ENCODE measurements at places on chromosomes 11 and 22.
A peak's percentile ranks its signal among the peaks of the same experiment; 100 is the strongest.

- H3K4me3 ChIP-seq: peak overlapping the region; percentile 74
- peaks cover 42% of the 10 kb centered on the region for H3K4me1 ChIP-seq
- peak overlapping the region; percentile 89 for H3K27ac ChIP-seq
- H3K36me3 ChIP-seq: no peaks in the 10 kb centered on the region
Measured at GRCh38 chr11:119339589-119340334, 921 bp downstream of the C1QTNF5 start.

- no peak overlapping the region for H3K4me3 ChIP-seq
- H3K36me3 ChIP-seq: no peaks in the 10 kb centered on the region
- H3K27ac ChIP-seq: no peak overlapping the region
- H3K27me3 ChIP-seq: no peaks in the 10 kb centered on the region
Measured at GRCh38 chr22:16949561-16949960, 58.5 kb downstream of the GAB4 start.

DNA sequence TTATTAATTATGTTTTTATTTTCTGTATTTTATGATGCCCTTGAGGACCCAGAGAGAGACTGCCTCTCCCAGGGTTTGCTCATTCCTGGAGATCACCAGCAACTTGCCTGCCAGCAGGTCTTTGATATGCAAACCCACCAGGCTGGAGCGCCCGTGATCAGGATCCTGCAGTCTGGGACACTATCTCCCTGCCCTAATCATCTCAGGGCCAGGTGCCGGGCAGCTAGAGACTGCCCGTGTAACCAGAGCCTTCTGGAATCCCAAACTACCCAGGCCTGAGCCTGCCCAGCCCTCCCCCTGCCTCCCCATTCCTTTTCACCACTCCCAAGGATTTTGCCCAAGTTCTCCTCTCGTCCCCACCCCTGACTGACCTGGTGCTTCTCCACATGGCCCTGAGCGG lies 52.2 kb upstream of the B3GAT1 start:
- H3K27me3 ChIP-seq: no peaks in the 10 kb centered on the region
- H3K36me3 ChIP-seq: no peaks in the 10 kb centered on the region
- DNase-seq: no peak
- H3K4me3 ChIP-seq: no peak overlapping the region
- no peak overlapping the region for H3K27ac ChIP-seq

DNA sequence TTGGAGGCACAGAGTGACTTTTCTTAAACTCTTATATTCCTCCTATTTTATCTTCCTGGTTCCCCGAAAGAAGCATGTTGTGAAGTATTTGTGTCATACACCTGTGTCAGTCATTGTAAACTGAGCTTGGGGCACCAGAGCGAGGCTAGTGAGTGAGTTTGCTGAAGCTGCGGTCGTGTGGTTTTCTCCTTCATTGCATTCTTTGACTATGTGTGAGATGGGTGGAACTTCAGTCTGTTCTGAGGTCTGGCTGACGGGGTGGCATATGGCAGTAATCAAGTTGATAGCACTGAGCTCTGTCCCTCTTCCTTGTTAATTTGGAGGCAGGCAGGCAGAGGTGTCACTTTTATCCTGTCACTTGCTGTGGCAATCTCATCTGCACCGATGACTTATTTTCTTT lies 4.2 kb downstream of the VPS26B start:
- no peak overlapping the region for H3K27ac ChIP-seq
- H3K4me1 ChIP-seq: peaks cover 17% of the 10 kb centered on the region
- H3K27me3 ChIP-seq: no peaks in the 10 kb centered on the region
- DNase-seq: no peak
- no peaks in the 10 kb centered on the region for H3K36me3 ChIP-seq

DNA sequence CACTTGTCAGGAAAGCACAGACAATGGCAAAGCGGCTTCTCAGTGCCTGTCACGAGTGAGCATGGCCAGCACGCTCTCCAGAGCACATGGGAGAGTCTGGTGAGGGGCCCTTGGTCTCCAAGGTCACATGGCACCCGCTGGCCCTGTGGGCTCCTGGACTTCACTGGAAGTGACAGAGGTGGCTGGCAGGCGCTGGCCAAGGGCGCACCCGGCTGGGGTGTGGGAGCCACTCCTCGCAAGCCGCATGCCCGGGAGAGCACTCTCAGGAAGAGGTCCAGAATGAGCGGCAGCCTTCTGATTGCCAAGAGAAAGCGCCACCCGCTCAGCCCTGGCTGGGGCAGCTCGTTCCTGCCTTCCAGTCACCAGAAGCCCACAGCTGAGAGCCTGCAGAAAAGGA lies 17.1 kb upstream of the MOB2 start:
- DNase-seq: no peak
- H3K36me3 ChIP-seq: peaks cover 18% of the 10 kb centered on the region
- no peaks in the 10 kb centered on the region for H3K27me3 ChIP-seq
- no peak overlapping the region for H3K4me3 ChIP-seq
- peak overlapping the region; percentile 29 for H3K27ac ChIP-seq
- peaks cover 86% of the 10 kb centered on the region for H3K4me1 ChIP-seq

- H3K4me3 ChIP-seq: no peak overlapping the region
- no peaks in the 10 kb centered on the region for H3K36me3 ChIP-seq
- no peak overlapping the region for H3K27ac ChIP-seq
- H3K27me3 ChIP-seq: peaks cover 37% of the 10 kb centered on the region
- no peak for DNase-seq
Measured at GRCh38 chr11:1791912-1792311, 28.2 kb upstream of the CTSD start.

DNA sequence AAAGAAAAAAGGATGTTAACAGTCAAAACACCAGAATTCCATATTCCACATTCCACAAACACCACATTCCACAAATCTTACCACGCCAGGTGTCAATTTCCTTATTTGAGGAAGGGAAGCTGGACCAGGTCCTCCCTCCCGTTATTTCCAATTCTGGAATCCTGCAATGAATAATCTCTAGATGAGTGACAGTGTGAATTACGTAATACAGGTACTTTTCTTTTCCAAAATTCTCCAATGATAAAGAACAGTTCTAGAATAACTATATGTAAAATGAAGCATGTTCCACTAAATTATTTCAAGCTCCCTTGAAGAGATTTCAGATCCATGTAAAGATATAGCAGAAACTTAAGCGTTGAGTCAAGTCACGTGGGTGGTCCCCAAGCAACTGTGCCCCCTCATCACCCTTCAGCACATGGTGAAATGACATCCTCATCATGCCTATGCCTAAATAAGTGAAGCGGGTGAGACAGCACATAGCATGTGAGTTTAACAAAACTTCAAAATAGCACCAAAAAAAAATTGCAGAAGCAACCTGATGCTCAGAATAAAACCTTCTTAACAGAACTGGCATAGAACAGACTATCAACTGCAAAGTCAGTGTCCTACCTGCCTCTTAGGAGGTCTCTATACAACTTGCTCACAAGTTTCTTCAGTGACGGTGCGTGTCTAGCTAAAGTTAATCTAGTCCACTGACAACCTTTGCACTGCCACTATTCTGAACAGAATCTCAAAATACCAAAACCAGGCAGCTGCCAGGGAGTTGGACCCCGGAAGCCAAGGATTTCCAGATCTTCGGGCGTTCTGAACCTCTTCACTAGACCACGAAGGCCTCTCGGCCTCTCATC lies 876 bp downstream of the NFRKB start:
- peak overlapping the region; percentile 81 for H3K27ac ChIP-seq
- peak overlapping the region; percentile 94 for H3K4me3 ChIP-seq
- H3K36me3 ChIP-seq: peaks cover 21% of the 10 kb centered on the region
- no peak for DNase-seq

DNA sequence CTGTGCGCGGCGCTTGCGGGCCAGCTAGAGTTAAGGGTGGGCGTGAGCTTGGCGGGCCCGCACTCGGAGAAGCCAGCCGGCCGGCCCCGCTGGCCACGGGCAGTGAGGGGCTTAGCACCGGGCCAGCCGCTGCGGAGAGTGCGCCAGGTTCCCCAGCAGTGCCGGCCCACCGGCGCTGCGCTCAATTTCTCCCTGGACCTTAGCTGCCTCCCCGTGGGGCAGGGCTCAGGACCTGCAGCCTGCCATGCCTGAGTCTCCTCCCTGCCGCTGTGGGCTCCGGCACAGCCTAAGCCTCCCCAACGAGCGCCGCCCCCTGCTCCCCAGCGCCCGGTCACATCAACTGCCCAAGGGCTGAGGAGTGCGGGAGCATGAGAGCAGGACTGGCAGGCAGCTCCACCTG lies 5.2 kb upstream of the PES1 start:
- no peak overlapping the region for H3K4me3 ChIP-seq
- peaks cover 7% of the 10 kb centered on the region for H3K27me3 ChIP-seq
- no peak overlapping the region for H3K27ac ChIP-seq
- DNase-seq: no peak

DNA sequence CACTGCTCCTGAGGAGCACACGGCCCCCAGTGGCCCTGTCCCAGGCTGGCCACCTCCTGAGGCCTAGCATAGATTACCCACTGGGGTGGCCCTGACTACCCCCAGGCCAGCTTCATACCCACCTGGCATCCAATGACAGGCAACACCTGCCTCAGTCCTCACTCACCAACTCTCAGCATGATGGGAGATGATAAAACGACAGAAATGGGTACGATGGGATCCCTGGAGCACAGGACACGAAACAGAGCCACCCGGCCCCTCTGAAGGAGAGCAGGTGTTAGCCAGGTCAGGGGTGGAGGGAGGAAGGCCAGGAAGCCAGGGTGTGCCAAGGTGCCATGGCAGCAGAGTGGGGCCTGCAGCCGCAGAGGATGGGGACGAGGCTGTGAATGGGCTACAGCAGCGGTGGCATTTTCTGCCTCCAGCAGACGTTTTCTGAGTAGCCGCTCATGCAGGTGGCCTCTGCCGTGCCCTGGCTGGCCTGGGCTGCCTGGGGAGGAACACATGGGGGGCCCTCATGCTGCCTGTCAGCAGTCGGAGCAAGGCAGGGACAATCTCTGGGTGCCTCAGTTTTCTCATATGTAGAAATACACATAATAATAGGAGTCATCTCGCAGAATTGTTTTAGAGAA lies 50.2 kb upstream of the FGF3 start:
- peaks cover 60% of the 10 kb centered on the region for H3K27me3 ChIP-seq
- no peak overlapping the region for H3K27ac ChIP-seq
- H3K4me1 ChIP-seq: no peaks in the 10 kb centered on the region
- no peak for DNase-seq
- H3K36me3 ChIP-seq: no peaks in the 10 kb centered on the region

DNA sequence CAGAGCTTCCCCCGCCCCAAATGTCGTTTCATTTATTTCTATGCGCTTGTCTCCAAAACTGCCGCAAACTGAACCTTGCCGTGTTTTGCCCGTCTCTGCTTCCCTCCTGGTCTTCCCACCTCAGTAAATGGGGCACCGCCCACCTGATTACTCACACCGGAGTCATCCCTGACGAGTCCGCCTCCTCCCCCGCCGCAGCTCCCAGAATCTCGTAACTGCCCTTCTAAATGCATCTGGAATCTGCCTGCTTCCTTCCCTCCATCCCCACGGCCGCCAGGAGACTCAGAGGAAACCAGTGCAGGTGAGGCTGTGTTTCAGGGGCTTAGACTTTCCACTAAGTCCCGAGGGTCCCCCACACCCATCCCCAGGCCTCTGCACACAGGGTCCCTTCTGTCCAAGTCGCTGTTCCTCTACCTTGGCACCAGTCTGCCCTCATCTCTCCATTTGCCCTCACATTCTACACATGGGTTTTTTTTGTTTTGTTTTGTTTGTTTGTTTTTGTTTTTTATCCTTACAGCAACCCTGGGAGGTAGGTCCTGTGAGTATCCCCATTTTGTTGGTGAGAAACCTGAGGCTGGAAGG lies 62.6 kb upstream of the PHF21B start:
- no peak for DNase-seq
- H3K27ac ChIP-seq: no peak overlapping the region
- H3K27me3 ChIP-seq: no peaks in the 10 kb centered on the region
- no peak overlapping the region for H3K4me3 ChIP-seq
- no peaks in the 10 kb centered on the region for H3K36me3 ChIP-seq
- no peaks in the 10 kb centered on the region for H3K4me1 ChIP-seq

- peaks cover 55% of the 10 kb centered on the region for H3K4me1 ChIP-seq
- H3K36me3 ChIP-seq: no peaks in the 10 kb centered on the region
- H3K27me3 ChIP-seq: no peaks in the 10 kb centered on the region
- no peak for DNase-seq
- peak within 1 kb of the TSS; percentile 87 for H3K4me3 ChIP-seq
- peak within 1 kb of the TSS; percentile 91 for H3K27ac ChIP-seq
Measured at GRCh38 chr11:925496-926301, at the start of gene AP2A2. TSS of gene AP2A2 (plus strand) at chr11:925870. CDS start at chr11:926022, 152 bp downstream.

DNA sequence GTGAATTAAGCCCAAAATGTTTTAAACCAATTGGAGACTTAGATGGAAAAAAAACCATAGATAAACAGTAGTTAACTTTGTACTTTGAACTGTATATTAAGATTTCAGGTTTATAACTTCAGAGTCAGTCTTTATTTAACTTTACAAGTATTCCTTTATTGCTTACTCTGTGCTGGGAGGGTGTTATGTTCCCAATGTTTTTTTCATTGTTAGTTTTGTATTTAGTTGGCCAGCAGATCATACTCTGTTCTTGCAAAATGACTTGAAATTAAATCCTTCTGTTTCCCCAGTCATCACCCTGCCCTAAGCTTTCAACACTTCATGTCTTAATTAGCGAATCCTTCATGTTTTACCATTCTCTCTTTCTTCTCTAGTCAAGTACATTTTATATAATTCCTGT lies 25.3 kb downstream of the SIK2 start:
- no peaks in the 10 kb centered on the region for H3K27me3 ChIP-seq
- H3K36me3 ChIP-seq: no peaks in the 10 kb centered on the region
- no peaks in the 10 kb centered on the region for H3K4me1 ChIP-seq
- DNase-seq: no peak
- H3K27ac ChIP-seq: no peak overlapping the region

DNA sequence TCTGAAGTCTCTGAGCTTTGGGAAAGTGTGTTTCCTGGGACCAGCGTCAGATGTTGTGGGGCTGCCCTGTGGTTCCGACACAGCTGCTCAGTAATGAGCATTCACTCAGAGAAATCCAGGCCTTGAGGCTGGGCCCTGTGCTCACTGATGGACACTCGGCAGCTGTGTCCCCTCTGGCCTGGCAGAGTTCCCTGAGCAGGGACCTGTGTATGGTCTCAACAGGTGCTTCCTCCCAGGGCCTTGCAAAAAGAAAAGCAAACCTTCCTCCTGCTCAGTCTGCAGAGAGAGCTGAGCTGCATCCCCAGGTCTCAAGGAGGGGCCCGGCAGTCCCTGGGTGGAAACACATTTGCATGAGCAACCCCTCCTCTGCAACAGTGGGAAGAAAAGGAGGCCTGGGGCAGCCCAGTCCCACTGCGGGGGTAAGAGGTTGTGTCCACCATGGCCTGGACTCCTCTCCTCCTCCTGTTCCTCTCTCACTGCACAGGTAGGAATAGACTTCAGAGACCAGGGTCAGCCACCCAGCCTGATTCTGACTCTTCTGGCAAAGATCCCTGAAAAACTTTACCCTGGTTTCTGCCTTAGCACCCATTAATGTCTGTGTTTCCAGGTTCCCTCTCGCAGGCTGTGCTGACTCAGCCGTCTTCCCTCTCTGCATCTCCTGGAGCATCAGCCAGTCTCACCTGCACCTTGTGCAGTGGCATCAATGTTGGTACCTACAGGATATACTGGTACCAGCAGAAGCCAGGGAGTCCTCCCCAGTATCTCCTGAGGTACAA lies 131.2 kb downstream of the VPREB1 start:
- no peak overlapping the region for H3K27ac ChIP-seq
- H3K4me3 ChIP-seq: no peak overlapping the region
- peaks cover 61% of the 10 kb centered on the region for H3K27me3 ChIP-seq
- DNase-seq: no peak

- H3K4me3 ChIP-seq: no peak overlapping the region
- H3K36me3 ChIP-seq: no peaks in the 10 kb centered on the region
- DNase-seq: no peak
- H3K27ac ChIP-seq: no peak overlapping the region
Measured at GRCh38 chr11:110065189-110065588, 28.0 kb upstream of the ZC3H12C start.

GRCh38 chr11:58152781-58153180 lies 27.5 kb upstream of the OR9I1 start:
- H3K36me3 ChIP-seq: no peaks in the 10 kb centered on the region
- no peak overlapping the region for H3K4me3 ChIP-seq
- H3K27ac ChIP-seq: no peak overlapping the region
- no peaks in the 10 kb centered on the region for H3K27me3 ChIP-seq
